ENCODE measurements at places on chromosomes 6 and 20.

- DNase-seq = no peak
These were observed 260.1 kb downstream of the FOXC1 start for GRCh38 chr6:1869769-1870168.

GRCh38 chr6:55557146-55557545, 21.8 kb downstream of the HMGCLL1 start:
- no peak for DNase-seq

- no peak for DNase-seq
These were observed 534 bp downstream of the KIAA1755 start for GRCh38 chr20:38260025-38260377.

GRCh38 chr6:25354078-25354932, 75.1 kb downstream of the CARMIL1 start:
- no peak for DNase-seq

- DNase-seq = no peak
These were observed 6.5 kb upstream of the PREX1 start for GRCh38 chr20:48834278-48834677.

- DNase-seq = no peak
These were observed 691.7 kb upstream of the SLC35B3 start for GRCh38 chr6:9126878-9127560.

- no peak for DNase-seq
These were observed 546.9 kb downstream of the GRIK2 start for GRCh38 chr6:101940391-101940790.

GRCh38 chr20:11882651-11883050, 35.0 kb upstream of the BTBD3 start:
- DNase-seq = no peak

DNA sequence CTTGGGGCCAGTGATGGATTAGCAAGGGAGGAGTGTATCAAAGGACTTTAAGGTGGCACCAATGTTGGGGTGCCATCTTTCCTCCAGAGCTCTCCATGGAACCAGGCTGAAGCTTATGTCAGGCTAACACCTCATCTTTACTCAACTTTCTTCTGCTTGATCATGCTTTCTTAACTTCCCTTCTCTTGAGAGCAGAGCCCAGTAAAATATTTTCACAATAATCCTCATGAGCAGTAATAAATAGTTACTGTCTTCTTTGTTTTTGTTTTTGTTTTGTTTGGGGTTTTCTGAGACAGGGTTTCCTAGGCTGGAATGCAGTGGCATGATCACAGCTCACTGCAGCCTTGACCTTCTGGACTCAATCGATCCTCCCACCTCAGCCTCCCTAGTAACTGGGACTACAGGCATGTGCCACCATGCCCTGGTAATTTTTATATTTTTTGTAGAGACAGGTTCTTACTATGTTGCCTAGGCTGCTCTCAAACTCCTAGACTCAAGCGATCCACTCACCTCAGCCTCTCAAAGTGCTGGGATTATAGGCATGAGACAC, 127.9 kb upstream of the TOP1 start:
- no peak for DNase-seq

- no peak for DNase-seq
These were observed 42.0 kb upstream of the KCNQ5 start for GRCh38 chr6:72579865-72580264.

- DNase-seq = no peak
These were observed 202.0 kb upstream of the RNF24 start for GRCh38 chr20:4217349-4217841.

GRCh38 chr6:155495011-155495768, 39.6 kb upstream of the NOX3 start:
- no peak for DNase-seq

DNA sequence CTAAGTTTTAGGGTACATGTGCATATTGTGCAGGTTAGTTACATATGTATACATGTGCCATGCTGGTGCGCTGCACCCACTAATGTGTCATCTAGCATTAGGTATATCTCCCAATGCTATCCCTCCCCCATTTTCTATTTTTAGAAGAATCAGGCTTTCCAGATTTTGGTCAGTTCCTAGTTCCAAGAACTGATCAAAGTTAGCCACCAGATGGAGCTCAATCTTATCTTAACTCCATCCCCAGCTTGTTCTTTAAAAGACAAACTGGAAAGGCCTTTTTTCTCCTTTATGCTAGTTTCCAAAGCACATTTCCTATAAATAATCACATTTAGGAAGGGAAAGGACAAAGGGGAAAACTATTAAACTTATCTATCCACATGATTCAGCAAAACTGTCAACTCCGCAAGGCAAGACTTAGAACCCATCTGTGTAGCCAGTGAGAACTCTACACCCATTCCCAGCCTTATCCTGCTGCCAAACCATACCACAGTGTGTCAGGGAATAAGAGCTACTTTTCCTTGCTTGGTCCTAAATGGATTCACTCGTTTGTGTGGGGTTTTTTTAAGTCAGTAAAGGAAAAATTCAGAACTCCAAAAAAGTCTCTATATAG, 22.8 kb upstream of the KHDC1 start:
- DNase-seq = no peak

- no peak for DNase-seq
These were observed 28.6 kb upstream of the GPR6 start for GRCh38 chr6:109949281-109950065.

- no peak for DNase-seq
These were observed 64.1 kb upstream of the ADGRF1 start for GRCh38 chr6:47106216-47106615.

GRCh38 chr20:50943069-50943468, 11.8 kb upstream of the ADNP start:
- no peak for DNase-seq

DNA sequence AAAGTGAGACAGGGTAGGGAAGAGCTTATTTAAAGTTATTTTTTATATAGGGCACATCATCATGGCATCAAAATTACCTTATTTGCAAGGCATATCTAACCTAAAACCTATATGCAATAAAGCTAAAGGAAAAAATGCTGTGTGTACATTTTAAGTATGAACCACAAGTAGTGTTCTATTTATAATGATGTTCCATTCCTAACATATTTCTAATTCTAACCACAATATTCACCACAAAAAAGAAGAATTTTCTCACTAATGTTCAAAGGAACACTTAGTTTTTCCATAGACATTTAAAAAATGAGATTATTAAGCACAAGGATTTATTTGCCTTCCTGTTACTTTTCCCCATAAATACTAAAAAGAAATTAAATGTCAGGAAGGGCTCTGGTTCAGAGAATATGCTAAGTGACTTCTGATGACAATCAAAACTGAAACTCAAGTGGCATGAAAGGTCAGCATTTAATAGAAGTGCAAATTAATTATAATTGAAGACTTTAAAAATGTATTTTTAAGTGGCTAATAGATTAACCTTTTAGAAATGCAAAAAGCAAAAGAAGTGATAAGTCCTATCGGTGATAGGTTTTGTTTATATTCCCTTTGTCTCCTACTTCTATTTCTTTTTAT, 25.1 kb downstream of the GPR63 start:
- no peak for DNase-seq

DNA sequence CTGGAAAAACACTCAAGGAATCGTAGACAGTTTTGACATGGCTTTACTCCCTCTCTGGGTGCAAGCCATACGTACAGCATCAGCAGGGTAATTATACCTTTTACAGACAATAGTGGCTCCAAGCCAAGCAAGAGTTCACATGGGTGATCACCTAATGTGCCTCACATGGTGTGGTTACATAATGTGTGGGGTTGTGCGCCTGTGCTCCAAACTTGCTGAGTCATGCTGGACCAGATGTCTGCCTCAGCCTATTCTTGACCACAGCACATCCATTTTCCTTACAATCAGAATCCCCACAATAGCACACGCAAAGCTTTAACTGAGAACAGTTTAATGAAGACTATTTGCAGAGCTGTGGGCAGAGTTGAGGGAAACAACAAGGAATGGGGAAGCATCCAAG, 74.5 kb downstream of the ALDH8A1 start:
- no peak for DNase-seq

DNA sequence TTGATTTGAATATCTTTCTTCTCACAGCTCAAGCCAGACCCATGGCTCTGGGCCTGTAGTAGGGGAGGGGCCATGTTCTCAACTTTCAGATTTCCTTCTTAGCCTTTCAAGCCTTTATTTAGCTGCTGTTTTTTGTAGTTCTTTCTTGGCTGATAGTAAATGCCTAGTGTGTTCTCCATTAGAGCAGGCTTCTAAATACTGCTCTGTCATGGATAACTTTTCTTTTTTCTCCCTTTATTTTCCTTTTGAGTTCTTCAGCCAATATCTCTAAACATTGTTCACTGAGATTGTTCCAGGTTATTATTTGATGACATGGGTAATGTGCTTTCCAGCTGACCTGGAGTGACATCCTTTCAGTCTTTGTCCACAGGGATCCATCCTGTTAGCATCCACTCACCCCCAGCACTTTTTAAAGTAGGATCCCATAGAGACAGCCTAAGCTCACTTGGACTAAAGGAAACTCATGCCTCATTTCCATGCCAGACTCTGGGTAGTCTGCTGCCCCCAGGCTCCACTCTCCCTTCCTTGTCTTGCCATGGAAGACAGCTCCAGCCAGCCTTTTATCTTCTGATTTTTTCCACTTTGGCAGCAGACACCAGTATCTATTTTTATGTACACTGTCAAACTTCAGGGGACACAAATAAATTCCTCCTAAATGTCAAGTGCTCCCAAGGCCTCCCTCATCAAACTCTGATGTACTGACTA, 645.6 kb downstream of the RNF144B start:
- no peak for DNase-seq

GRCh38 chr6:118544105-118544504, 4.0 kb upstream of the PLN start:
- no peak for DNase-seq

GRCh38 chr6:37680668-37681067, 17.0 kb downstream of the MDGA1 start:
- peak; percentile 41 for DNase-seq

GRCh38 chr6:112470376-112470775, 123.2 kb downstream of the RFPL4B start:
- DNase-seq = no peak
